ENCODE measurements at places on chromosomes 6 and 20. TPM values are rescaled to one million over a fixed set of nuclear protein-coding genes. Genes with fewer than 3 reads are reported as not detected.

The OPN5 gene
- not detected for polyA plus RNA-seq

The SDCBP2 gene
- 4.0 TPM for polyA plus RNA-seq

The CBFA2T2 gene
- polyA plus RNA-seq = 11.7 TPM

GRCh38 chr20:49671433-49671832 is 42.2 kb downstream of the B4GALT5 start:
- no peak for DNase-seq

DNA sequence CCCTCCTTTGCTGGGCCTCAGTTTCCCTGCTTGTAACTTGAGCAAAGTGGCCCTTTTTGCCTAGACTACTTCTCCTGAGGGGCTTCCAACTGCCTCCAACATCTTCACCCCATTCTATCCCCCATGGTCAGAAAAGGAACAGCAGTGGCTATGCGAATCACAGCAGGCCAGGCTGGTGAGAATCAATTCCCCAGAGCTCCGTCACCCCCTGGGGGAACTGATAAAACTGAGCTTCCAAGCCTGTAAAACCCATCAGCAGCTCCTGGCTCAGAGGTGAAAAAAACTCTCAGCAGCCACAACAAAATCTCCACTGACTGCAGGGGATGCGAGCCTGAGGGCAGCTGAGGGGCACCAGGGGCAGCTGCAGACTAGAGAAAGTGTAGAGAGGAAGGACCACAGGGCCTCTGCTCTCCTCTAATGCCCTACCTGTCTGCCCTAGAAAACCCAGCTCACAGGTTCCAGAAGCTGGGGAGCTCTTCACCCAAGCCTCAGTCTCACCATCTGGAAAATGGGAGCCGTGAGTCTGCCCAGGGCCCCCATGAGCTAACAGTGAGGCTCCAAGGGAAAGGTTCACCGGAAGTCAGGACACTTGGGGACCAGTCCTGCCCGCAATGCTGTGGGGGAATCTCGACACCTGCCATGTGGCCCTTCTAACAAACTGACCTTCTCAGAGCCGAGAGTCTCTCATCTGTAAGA is 120.6 kb downstream of the GRM4 start:
- DNase-seq = peak; percentile 66

GRCh38 chr6:16007146-16007545 is 121.7 kb upstream of the MYLIP start:
- no peak for DNase-seq

DNA sequence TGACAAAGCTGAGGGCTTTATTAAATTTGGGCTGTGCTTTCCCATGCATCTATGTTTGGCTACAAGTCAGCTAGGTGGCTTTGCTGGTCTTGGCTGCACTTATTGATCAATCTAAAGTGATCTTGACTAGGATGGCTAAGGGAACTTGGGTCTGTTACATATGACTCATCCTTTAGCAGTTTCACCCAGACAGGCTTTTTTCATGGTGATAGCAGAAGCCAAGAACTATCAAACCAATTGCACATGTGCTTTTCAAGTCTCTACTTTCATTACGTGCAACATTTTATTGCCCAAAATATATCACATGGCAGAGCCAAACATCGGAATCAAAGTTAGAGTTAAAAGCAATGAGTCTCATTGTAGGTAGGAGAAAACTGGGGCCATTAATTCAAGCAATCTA is 626.3 kb downstream of the TENT5A start:
- no peak for DNase-seq

- DNase-seq = no peak
Measured at GRCh38 chr20:3927486-3928291, 38.5 kb downstream of the PANK2 start.
